ENCODE measurements at places on chromosomes 2 and 18.

DNA sequence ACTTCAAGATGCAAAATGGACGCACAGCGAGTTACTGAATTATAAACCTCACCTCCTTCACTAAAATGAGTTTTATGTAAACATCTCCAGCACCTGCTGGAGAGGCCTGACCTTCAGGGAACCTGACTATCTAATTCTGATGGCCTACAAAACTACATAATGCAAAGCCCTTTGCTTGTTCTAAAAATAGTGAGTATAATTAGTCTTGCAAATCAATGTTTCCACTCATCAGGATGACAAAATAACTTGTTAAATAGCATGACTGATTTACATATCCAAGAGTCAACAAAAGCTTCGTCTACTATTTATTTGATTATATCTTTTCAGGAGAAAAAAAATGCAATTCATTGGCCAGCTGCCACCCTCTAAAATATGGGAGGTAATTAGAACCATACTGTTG is 326.3 kb upstream of the MC4R start:
- DNase-seq: no peak

- peak; percentile 11 for DNase-seq
Measured at GRCh38 chr2:3469486-3469885, 49.8 kb downstream of the ADI1 start.

GRCh38 chr2:79393107-79393685 is 119.7 kb upstream of the CTNNA2 start:
- no peak for DNase-seq

DNA sequence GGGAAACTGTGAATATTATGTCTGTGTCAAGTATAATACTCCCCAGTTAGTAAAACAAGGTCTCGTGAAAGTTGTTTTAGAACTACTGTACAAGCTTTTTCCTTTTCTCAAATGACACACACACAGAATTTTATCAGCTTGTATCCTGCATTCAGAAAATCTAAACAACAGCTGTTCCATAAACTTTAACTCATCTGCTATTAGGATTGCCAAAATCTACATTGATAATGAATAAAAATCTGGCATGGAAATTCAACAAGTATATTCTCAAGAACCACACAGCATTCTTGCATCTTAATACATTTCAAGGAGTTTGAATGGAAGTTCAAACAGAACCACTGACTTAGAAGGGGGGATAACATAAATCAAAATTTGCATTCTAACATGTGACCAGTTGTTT is 151.2 kb downstream of the SLC39A10 start:
- DNase-seq: no peak

DNA sequence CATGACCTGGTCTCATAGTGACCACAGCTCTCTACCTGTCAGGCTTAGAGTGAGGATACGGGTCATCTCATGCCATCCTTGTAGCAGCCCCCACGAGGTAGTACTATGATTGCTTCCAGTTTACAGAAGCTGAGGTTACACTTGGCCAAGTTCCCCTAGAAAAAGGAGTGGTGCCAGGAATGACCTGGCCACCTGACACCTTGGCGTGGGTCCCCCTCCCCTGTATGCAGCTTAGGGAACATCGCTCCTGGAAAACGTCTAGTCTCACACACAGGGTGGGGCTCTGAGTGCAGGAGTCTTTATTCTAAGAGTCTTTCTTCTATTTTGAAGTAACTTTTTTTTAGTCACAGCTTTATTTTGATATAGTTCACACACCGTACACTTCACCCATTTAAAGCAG is 14.8 kb downstream of the NPPC start:
- DNase-seq: peak; percentile 2

GRCh38 chr18:63819786-63820185 is 44.6 kb downstream of the SERPINB7 start:
- no peak for DNase-seq

DNA sequence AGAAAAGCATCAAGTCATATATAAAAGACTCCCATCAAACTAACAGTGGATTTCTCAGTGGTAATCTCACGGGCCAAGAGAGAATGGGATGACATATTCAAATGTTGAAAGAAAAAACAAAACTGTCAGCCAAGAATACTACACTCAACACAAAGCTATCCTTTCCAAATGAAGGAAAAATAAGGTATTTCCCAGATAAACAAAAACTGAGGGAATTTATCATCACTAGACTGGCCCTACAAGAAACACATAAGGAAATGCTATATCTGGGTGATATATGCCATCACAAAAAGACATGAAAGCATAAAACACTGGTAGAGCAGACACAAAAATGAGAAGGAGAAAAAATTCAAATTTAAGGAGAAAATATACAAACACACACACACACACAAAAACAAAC is 118.6 kb downstream of the ACVR1 start:
- no peak for DNase-seq

- DNase-seq: no peak
Measured at GRCh38 chr2:20273042-20273441, 48.1 kb upstream of the SDC1 start.

GRCh38 chr2:38097988-38098385 is 22.0 kb upstream of the CYP1B1 start:
- DNase-seq: no peak

- DNase-seq: no peak
Measured at GRCh38 chr2:30709516-30709915, 97.7 kb downstream of the CAPN13 start.

DNA sequence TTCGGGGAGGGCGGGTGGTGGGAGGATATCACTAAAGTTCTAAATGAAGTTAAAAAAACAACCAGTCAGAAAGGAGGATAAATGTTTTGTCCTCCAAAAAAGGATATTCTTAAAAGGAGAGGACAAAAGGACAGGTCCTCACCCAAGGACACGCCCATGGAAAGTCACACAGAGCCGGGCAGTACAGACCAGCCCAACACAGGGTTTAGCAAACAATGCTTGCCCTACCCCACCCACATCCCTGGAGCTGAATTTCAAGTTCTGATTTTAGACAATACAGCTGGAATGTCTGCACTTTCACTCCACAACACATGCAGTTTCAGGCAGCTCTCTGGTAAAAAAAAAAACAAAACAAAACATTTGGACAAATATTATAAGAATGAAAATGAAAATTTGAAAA is 67.9 kb downstream of the SLC9A4 start:
- DNase-seq: no peak

- DNase-seq: no peak
Measured at GRCh38 chr2:228535396-228535795, 353.9 kb upstream of the SPHKAP start.

GRCh38 chr18:73986711-73987110 is 160.9 kb downstream of the FBXO15 start:
- DNase-seq: no peak

- DNase-seq: no peak
Measured at GRCh38 chr2:171432969-171433762, 624 bp downstream of the METTL8 start.

DNA sequence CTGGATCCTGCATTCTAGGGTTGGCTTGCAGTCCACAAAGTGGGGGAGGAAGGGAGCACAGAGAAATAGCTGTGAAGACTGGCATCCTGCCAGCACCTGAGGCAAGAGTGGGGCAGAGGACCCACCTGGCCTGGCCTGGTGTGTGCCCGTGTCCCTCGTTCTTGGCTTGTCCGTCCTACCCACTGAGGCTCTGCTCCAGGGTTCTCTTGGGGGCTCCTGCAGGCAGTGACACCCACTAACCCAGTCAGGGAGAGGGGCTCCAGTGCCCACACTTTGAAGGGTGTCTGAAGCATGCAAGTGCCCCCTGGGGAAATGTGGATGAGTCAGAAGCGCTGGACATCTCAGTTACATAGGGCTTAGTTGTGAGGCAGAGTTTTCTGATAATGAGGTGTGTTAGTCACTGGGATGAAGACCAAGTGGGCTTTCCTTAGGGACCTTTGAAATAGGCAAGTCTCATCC is 79.4 kb downstream of the SLC4A3 start:
- no peak for DNase-seq

DNA sequence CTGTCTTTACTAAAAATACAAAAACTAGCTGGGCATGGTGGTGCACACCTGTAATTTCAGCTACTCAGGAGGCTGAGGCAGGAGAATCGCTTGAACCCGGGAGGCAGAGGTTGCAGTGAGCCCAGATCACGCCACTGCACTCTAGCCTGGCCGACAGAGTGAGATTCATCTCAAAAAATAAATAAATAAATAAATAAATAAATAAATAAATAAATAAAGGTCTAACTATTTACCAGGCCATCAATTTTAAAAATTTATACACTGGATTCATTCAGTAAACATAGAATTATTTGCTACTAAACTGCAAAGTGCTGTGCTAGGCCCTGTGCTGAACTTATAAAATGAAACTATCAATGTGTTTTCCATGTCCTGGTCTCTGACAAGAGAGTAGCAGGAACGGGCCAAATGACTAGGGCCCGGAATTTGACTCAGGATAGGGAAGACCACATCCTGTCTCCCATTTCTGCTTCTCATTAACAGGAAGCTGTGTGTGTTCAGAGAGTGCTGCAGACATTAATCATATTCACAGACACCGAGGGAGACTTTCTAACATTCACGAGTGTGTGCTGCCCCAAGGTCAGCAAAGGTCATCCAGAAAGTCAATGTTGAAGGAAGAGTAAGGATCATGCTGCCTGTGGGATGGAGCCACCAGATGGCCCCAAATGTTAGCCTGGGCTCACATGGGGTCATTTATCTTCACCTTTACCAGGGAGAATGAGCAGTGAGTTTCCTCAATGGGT is 95.8 kb downstream of the SPP2 start:
- no peak for DNase-seq

DNA sequence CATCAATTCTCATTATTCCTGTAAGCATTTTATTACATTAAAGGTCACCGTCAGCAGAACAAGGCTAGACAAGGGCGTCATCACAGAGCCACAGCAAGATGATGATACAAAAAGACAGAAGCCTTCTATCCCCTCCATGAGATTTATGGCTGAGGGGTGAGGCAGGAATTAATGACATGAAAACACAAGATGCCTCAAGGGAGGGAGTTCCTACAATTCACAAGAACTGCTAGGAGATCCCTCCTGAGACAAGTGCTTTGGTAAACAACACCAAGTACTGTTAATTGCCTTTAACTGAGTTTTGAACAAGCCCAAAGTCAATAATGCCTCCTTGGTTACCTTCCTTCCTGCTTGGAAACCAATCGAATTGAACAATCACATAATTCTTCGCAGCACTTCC is 14.1 kb downstream of the ADD2 start:
- no peak for DNase-seq

- DNase-seq: no peak
Measured at GRCh38 chr18:74375999-74376398, 60.4 kb downstream of the C18orf63 start.

GRCh38 chr2:46471019-46471583 is 8.3 kb upstream of the TMEM247 start:
- DNase-seq: no peak

DNA sequence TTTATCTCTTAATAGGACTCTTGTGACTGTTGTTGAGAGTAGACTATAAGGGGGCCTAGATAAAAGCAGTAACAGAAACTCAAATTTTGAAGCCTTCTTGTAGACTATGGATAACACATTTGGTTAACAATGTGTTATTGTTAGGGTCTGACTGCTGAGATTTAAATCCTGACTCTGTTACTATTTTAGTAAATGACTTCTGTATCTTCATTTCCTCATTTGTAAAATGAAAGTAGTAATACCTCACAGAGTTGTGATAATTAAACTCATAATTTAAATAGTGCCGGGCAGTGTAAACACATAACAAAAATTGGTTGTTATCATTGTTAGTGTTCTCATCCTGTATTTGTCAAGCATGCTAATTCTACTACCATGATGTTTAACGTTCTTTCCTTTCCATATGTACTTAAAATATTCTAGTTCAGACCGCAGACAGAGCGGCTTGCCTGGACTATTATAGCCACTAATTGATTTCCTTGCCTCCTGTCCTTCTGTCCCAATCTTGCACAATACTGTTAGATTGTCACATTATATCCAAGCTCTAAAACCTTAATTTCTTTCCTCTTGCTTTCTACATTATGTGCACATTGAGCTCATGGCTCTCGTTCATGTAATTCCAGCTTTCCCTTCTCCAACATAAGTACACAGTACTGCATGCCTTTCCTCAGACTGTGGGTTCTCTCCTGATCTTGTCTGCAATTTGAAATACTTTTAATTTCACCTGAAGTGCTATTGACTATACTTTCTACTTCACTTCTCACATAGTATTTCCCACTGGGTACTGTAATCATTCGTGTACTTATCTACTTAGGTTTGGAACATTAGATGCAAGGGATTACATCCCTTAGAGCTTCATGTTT is 48.4 kb downstream of the RBBP8 start:
- DNase-seq: no peak

DNA sequence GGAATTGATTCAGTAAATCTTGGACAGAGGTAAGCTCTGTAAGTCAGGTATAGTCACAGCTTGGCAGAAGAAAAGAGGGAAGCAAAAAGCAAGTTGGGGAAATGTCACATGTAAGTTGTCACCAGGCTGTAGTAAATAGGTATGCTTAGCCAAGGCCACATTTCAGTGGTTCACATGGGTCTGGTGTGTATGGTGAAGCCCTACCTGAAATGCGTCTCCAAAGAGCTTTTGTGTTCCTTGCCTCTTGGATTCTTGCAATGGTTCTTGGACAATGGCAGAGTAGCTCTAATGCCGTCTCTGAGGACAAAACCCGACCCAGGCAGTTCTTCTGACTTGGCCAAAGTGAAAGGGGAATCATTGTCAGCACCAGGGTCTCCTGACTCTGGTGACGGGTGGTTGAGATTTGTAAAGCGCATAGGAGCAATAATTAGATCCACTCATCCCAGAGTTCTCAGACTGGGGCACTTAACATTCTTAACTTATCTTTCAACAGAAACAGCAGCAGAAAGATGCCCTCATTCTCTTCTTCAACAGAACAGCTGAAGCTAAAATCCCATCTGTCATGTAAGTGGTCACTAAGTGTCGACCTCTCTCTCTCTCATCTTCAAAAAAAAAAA is 34.4 kb upstream of the RPL37A start:
- no peak for DNase-seq

- no peak for DNase-seq
Measured at GRCh38 chr2:178993788-178994187, 56.1 kb downstream of the CCDC141 start.

DNA sequence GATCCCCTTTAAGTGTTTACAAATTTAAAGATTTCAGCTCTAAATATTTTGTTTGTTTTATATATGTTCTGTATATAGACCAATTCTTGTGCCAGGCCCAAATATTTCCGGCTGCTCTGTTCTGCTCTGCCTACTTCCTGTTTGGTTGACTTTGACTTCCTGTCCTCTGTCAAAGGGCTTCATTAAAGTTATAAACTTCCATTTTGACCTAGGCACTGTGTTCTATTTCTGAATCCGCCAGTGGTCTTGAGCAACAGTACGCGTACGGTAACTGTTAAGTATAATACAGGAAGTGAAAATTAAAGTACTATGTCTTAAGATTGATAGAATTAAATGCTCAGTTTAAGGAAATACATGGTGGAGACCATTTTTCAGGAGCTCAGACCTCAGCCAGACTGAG is 13.5 kb upstream of the REL start:
- no peak for DNase-seq

Measured in left ventricle myocardium inferior (tissue), 1 donor.